KBM-7 (cell line): ENCODE measurements at places on chromosomes 12 and 14.

GRCh38 chr12:6457220-6457945 is 5.5 kb downstream of the TAPBPL start:
- DNase-seq, result no peak

- DNase-seq, result no peak
Measured at GRCh38 chr14:67551123-67551522, 18.0 kb downstream of the PLEKHH1 start.

DNA sequence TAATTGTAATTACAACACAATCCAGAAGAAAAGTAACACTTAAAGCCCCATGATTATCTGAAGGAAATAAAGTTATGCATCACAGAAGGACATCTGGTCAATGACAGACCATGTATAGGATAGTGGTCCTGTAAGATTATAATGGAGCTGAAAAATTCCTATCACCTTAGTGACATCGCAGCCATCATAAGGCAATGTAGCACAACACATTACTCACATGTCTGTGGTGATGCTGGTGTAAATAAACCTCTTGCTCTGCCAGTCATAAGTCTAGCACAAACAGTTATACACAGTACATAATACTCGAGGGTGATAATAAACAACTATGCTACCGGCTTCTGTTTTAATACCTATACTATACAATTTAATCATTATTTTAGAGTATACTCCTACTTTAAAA is 11.2 kb downstream of the ATG2B start:
- DNase-seq, result no peak

GRCh38 chr12:128930606-128931005 is 77.3 kb downstream of the GLT1D1 start:
- DNase-seq, result no peak

GRCh38 chr12:54040148-54040494 is 7.3 kb downstream of the HOXC5 start:
- no peak for DNase-seq

- no peak for DNase-seq
Measured at GRCh38 chr14:40113671-40114070, 681.4 kb upstream of the FBXO33 start.

- no peak for DNase-seq
Measured at GRCh38 chr14:74293606-74294005, 9.1 kb downstream of the ABCD4 start.

GRCh38 chr14:52086711-52087110 is 17.9 kb upstream of the NID2 start:
- DNase-seq, result no peak

- DNase-seq, result no peak
Measured at GRCh38 chr12:56998981-56999380, 7.4 kb downstream of the ZBTB39 start.

GRCh38 chr14:23450379-23450778 is 14.9 kb upstream of the MYH7 start:
- DNase-seq, result no peak
